ENCODE measurements at places on chromosomes 1 and 21. TPM values are rescaled to one million over a fixed set of nuclear protein-coding genes. Genes with fewer than 3 reads are reported as not detected.

DNA sequence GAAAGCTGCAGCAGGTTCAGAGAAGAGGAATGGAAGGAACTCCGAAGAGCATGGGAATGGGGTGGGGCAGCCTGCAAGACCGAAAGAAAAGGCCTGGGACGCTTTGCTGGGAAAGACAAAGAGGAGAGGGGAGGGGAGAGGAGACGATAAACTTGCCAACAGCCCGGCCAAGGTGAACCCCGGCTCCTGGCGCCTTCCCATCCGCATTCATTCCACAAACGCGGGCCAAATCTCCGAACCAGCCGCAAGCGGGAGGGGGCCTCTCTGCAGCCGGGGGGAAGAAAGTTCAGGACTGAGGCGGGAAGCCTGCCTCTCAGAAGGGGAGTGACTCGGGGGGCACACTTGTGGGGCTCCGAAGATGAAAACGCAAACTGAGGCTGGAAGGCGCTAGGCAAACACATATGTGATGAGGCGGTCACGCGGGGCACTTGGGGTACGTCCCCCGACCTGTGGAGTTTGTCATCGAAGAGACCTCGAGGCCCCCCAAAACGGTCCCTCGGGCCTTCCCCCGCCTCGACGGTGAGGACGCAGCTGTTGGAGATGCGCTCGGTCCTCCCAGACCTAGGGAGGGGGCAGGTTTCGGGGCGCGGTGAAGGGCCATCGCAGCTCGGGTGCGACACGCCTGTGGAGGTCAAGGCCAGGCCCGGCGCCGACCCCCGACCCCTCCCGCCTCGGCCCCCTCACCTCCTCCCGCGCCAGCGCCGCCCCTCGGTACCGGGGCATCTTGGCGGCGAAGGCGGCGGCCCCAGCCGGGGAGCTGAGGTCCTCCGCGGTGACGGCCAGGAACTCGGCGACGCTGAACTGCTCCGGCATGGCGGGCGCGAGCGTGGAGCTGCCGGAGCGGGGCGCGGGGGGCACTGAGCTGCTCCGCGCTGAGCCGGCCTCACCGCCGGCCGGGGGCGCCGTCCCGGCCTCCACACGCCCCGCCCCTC is at the start of gene ASAP3:
Gene ASAP3, minus strand, starts transcription at position 859 of the 932 bp plus-strand sequence. Its CDS starts 46 bp downstream, at position 813.
- peak; percentile 45 for DNase-seq

DNA sequence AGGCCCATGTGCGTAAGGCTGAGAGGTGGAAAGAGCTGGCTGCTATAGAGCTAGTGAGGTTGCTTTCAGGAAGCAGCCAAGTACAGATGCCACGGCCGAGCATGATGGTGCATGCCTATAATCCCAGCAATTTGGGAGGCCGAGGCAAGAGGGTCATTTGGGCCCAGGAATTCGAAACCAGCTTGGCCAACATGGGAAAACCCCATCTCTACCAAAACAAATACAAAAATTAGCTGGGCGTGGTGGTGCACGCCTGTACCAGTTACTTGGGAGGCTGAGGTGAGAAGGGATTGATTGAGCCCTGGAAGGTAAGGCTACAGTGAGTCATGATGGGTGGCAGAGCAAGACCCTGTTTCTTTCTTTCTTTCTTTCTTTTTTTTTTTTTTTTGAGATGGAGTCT is 2.7 kb downstream of the CCDC24 start:
- DNase-seq = no peak

DNA sequence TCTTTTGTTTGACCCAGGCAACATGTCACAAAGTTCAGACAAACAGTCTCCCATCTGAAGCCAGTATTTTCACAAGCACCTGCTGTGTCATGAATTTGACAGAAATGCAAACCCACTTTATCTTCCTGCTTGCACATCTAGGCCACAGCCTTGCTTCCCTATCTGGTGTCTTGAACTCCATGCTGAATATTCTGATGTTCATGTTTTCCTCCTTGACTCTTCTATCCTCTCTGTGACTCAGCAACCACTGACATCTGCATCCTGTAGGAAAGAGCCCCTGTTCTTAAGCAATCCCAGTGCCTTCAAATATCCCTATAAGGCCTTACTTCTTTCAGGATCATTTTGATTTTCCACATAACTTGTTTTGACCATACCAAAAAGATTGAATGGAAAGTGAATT is 6.5 kb downstream of the CD55 start:
- no peak for DNase-seq

GRCh38 chr1:116690849-116691406 is 23.4 kb upstream of the IGSF3 start:
- no peak for DNase-seq

Gene PLD5
- 1.0 TPM for total RNA-seq

Gene KIF26B
- total RNA-seq = 3.3 TPM

- DNase-seq = no peak
Observed at GRCh38 chr1:29122682-29123052, 1.0 kb downstream of the TMEM200B start.

DNA sequence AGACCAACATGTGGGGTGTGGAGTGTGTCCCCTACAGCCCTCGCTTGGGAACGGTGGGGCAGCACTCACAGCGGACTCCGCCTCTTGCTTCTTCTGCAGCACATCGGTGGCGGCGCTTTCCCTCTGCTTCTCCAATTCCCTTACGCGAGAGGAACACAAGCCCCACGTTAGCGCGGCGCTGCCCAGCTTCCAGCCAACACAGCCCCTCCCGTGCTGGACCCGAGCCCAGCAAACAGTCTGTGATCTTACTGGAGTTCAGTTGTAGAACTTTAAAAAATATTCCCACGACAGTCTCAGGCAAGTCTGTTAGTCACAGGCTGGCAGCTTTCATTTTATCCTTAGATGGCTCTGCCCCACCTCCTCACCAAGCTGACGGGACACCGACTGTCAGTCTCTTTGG is 13.6 kb downstream of the THAP3 start:
- DNase-seq = peak; percentile 70

Gene PM20D1
- not detected for total RNA-seq

Gene PKNOX1
- 42.4 TPM for total RNA-seq

DNA sequence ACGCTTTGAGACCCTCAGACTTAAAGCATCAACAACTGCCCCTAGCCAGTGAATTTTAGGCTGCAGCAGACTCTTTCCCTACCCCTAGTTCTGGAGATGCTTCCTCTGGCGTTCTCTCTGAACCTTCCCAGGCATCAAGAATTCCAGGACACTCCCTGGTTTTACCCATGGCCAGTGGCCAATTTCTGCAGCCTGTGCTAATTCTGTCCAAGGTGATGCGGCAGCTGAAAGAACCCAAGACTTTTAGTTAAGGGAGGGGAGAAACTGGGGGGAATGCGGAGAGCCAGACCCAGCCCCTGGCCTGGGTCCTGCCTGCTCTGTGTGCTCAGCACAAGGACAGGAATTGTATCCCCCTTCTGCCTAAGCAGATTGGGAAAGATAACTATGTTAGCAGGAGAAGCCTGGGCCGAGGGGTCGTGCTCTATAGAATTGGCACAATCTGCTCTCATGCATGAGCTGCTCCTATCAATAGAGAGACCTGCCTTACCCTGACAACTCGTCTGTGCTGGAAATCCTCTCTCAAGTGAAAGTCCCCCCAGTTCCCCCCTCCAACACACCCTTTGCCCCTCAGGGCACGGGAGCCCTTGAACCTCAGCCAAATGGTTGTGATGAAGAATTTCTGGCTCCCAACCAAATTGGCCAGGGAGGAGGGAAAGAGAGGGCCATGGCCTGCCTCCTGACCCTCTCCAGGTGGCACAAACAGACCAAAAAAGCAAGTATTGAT is 5.4 kb upstream of the GJA8 start:
- DNase-seq = no peak

Gene RNU1-3
- under 0.01 TPM for total RNA-seq

DNA sequence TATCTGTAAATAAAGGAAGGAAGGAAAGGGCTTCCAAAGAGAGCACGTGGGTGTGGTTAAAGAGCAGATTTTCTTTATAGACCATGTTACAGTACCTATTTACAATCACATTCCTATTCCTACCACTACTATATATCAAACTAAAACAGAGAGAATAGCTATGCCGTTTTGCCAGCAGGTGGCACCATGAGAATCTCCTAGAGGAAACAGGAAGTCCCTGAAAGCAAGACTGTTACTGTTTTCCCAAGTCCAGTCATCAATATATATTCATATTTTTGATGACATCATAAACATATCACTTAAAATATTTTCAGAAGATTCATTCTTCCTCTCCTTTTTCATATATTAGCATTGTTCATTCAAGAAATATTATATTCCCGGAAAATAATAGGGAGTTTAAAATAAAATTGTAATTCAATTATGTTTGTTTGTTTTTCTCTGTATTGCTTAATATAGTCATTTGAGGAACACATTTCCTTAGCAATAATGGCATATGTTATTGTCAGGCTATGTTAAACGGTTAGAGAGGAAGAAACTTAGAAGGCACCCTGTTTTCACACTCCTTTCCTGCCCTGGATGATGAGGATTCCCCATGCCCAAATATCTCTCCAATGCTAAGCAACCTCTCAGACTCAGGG is 6.6 kb downstream of the CCDC190 start:
- DNase-seq = peak; percentile 54

GRCh38 chr1:65211331-65211730 is 63.3 kb downstream of the AK4 start:
- no peak for DNase-seq

Gene GJC2
- 1.9 TPM for total RNA-seq

DNA sequence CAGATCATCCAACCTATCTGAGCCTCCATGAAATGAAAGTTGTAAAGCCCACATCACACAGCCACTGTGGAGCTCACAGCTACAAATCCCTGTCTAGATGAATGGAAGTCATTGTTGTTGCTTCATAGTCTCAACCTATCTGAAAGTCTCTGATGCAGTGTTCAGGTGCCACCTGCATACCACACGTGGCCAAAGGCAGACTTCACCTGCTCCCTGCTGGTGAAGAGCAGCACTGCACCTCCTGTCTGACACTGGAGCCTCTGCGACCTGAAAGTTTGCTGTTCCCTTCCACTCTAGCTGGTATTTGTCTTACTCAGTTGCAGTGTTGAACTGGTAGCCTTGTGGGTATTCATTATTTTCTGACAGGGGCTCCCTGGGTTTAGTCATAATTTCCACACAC is 18.4 kb downstream of the LORICRIN start:
- DNase-seq = no peak

DNA sequence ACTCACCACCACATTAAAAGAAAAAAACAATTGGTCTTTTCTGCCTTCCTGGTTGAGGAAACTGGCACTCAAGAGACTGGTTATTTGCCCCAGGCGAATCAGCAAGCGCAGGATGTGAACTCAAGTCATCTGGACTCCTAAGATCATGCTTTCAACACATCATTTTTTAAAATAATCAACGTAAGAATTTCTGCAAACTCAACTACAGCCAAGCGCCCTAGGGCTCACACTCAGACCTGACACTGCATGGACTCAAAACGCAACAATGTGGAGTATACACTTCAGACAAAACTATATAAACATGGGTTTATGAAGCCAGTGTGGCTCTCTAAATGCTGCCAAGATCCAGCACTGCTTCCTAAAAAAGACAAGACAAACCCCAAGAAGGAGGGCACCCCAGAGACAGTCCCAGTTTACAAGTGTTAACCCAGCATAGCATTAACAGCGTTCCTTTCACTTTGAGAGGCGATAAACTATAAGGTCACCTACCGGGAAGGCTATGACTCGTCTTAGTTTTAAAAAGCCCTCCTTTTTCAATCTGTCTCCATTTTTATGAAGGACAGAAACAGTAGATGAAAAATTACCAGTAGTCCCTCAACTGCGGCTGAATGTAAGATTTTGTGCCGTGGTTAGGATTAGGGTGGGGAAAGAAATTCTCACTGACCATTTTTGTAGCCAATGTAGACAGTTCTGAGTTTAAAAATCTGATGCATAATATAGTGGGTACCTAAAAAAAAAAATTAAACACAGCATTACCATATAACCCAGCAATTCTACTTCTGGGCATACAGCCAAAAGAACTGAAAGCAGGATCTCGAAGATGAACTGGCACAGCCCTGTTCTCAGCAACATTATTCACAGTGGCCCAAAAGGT is 54.8 kb downstream of the SIPA1L2 start:
- no peak for DNase-seq

- DNase-seq = no peak
Observed at GRCh38 chr1:246534114-246534513, 27.0 kb upstream of the SMYD3 start.

DNA sequence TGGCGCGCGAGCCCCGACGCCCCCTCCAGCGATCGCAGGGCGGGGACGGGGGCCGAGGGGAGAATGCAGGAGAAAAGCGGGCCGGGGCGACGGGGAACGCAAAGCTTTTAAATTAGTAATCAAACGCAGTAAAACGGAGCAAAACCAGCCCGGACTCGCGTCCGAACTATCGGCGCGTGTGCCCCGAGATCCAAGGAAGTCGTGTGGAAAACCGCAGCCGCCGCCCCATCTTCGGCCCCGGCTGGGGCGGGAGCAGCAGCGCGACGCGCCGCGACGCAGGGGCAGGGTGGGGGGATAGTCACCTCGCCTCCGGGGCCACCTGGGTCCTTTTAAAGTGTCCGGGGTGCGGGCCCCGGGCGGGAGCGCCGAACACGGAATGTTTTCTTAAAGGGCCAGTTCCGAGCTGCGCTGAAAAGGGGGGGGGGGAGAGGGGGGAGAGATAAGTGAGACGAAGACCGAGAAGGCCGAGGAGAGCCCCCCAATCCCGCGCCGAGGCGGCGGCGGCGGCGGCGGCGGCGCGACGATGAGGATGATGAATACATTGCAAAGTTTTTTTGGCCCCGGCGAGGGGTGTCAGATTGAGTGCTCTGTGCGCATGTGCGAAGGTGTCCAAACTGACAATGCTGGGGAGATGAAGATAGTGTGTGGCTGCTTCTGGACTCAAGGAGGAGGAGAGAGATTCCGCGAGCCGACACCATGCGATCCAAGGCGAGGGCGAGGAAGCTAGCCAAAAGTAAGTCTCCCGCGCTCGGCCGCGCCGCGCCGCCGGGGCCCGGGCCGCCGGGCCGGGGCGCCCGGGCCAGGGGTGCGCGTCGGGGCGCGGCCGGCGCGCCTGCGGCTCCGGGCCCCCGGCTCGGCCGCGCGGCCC is at the start of gene PRDM16:
Gene PRDM16, plus strand, starts transcription at position 640 of the 868 bp plus-strand sequence. Its CDS starts 57 bp downstream, at position 697.
- DNase-seq = peak; percentile 57

GRCh38 chr1:75616436-75617433 is 5.8 kb upstream of the SLC44A5 start:
- no peak for DNase-seq

- DNase-seq = no peak
Observed at GRCh38 chr1:13797397-13797796, 97.4 kb downstream of the PRDM2 start.

Gene E2F2
- total RNA-seq = 4.1 TPM

Gene PACC1
- total RNA-seq = 5.6 TPM

Gene APCS
- not detected for total RNA-seq

DNA sequence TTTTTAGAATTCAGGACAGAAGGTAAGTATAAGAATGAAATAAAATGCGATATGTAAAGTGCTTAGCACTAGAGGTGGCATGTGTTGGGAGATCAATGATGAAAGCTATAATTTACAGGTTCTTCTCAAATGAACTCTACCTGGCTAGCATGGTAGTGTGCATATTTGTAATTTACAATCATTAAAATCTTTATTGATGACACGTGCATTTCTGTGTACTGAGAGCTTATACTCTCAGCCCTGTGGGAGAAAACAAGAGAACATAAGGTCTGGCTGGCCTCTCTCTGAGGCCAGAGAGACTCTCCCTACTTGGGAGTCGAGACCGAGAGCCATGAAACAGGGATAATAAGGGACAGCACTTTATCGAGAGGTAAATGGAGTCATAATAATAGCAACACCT is 76.4 kb downstream of the COLGALT2 start:
- no peak for DNase-seq

Gene BEND5
- 5.2 TPM for total RNA-seq
